ENCODE measurements at places on chromosomes 4 and X.

DNA sequence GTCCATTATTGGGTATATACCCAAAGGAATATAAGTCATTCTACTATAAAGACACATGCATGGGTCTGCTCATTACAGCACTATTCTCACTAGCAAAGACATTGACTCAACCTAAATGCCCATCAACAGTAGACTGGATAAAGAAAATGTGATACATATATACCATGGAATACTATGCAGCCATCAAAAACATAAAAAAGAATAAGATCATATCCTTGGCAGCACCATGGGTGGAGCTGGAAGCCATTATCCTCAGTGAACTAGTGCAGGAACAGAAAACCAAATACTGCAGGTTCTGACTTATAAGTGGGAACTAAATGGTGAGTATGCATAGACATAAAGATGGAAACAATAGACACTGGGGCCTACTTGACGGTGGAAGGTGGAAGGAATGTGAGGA lies 2.3 kb upstream of the APOOL start:
- no peak for DNase-seq

DNA sequence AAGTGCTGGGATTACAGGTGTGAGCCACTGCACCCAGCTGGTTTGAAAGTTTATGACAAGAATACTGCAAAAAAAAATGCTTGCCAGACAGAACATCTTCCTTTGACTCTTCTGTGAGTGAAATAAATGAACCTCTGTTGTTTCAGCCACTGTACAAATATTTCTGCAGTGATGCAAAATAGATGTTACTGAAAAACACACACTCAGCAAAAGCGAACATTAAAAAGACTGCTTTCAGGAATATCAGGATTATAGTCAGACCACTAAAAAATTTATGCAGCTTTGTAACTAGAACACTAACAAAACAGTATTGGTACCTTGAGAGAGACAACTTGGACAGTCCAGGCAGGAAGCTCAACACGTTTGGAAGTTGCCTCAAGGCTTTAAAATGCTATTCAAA lies 16.9 kb upstream of the SEPSECS start:
- DNase-seq, result no peak

- no peak for DNase-seq
These were observed 4.2 kb upstream of the TMEM154 start for GRCh38 chr4:152684007-152684406.

DNA sequence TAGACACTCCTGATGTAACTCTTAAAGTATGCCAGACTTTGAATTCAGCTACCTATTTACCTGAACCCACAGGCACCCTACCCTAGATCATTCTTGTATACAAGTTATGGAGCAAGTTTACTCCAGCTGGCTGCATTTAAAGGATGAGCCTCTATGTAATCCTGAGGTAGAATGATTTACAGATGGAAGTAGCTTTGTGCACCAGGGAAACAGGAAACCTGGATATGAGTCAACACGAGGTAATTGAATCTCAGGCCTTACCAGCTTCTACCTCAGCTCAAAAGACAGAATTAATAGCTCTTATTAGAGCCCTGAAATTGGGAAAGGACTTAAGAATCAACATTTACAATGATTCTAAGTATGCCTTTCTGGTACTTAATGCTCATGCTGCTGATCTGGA lies 119.8 kb downstream of the AGTR2 start:
- DNase-seq, result no peak
